Activated CD8-positive, alpha-beta T cell treated with anti-CD3 and anti-CD28 coated beads, Interleukin-2, amount 10 ng/mL, durations not matched to agents 7 days and 5 days (primary cell): ENCODE measurements at places on chromosomes 4 and X. TPM values are rescaled to one million over a fixed set of nuclear protein-coding genes. Genes with fewer than 3 reads are reported as not detected.

The LRIT3 gene
- total RNA-seq, result 0.16 TPM

The TCP11X2 gene
- total RNA-seq, result not detected

The CLCN4 gene
- not detected for total RNA-seq

The CD99 gene
- 208 TPM for total RNA-seq

The ITIH6 gene
- not detected for total RNA-seq

The HPRT1 gene
- 96.8 TPM for total RNA-seq

The POU3F4 gene
- total RNA-seq, result not detected

- no peaks in the 10 kb centered on the region for H3K36me3 ChIP-seq
- H3K4me3 ChIP-seq, result no peak overlapping the region
- H3K27me3 ChIP-seq, result no peaks in the 10 kb centered on the region
- no peak overlapping the region for H3K27ac ChIP-seq
Observed at GRCh38 chr4:104394406-104395167, 100.1 kb downstream of the CXXC4 start.

- no peak for DNase-seq
- H3K4me3 ChIP-seq, result no peak overlapping the region
- H3K4me1 ChIP-seq, result no peaks in the 10 kb centered on the region
- no peaks in the 10 kb centered on the region for H3K36me3 ChIP-seq
- no peak overlapping the region for H3K27ac ChIP-seq
Observed at GRCh38 chr4:185874516-185875230, 62.7 kb upstream of the SORBS2 start.

DNA sequence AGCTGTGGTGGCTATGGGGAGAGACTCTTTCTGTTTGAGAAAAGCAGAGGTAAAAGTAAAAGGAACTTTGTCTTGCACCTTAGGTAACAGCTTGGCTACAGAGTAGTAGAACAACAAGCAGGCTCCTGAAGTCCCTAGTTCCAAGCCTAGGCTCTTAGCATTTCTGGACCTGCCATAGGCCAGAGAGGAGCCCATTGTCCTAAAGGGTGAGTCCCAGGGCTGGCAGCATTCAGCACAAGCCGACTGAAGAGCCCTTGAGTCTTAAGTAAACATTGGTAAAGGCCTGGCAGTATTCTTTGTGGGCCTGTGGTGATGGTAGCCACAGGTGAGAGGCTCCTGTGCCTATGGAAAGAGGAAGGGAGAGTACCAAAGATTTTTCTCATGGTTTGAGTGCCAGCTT, 38.2 kb downstream of the CSN3 start:
- H3K4me1 ChIP-seq, result no peaks in the 10 kb centered on the region
- no peaks in the 10 kb centered on the region for H3K27me3 ChIP-seq
- no peaks in the 10 kb centered on the region for H3K36me3 ChIP-seq
- H3K4me3 ChIP-seq, result no peak overlapping the region
- no peak overlapping the region for H3K27ac ChIP-seq

- H3K4me3 ChIP-seq, result peak within 1 kb of the TSS; percentile 55
- H3K27ac ChIP-seq, result no peak within 1 kb of the TSS
- H3K27me3 ChIP-seq, result peaks cover 35% of the 10 kb centered on the region
- peaks cover 3% of the 10 kb centered on the region for H3K36me3 ChIP-seq
Observed at GRCh38 chr4:44448521-44449461, at the start of gene KCTD8. Gene KCTD8, minus strand, starts transcription at chr4:44448809.

DNA sequence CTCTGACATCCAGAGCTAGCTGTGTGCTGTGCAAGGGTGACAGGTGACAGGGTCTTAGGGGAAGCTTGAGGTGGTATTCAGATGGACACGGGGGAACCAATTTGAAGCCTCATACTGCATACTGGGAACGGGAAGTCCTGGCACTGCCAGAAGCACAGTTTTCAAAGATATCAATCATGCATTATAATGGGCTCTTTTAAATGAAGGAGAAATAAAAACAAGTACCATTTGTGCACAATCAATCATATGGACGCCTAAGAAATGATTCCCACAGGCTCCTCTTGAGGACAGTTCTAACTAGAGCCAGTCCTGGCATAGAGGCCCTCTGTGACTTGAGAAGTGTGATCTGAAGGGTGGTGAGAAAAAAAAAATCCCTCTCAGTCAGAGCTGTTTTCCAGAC, 50.9 kb downstream of the TSC22D3 start:
- no peak overlapping the region for H3K4me3 ChIP-seq
- DNase-seq, result no peak
- H3K36me3 ChIP-seq, result no peaks in the 10 kb centered on the region
- no peaks in the 10 kb centered on the region for H3K27me3 ChIP-seq
- no peaks in the 10 kb centered on the region for H3K4me1 ChIP-seq
- H3K27ac ChIP-seq, result no peak overlapping the region

GRCh38 chr4:159273141-159273438, 170.2 kb downstream of the RAPGEF2 start:
- H3K27ac ChIP-seq, result no peak overlapping the region
- DNase-seq, result no peak

DNA sequence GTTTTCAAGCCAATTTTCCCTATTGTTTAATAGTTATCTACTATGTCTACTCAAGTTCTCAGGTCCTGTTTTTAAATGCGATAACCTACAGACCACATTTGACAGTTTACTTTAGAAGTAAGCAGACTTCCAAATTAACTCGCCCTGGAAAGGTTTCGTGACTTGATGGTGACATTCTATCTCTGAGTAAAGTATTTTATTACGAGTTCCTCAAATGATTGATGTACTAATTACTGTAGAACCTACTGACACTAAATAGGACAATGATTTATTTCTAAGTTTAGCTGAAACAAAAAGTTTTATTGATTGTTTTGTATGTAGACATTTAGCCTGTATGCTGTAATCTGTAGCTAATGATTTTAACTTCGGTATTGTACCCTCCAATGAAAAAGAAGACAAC, 1.9 kb upstream of the PPBP start:
- peaks cover 2% of the 10 kb centered on the region for H3K27me3 ChIP-seq
- no peaks in the 10 kb centered on the region for H3K4me1 ChIP-seq
- H3K36me3 ChIP-seq, result no peaks in the 10 kb centered on the region
- no peak for DNase-seq
- no peak overlapping the region for H3K27ac ChIP-seq

GRCh38 chr4:41594432-41594831, 56.5 kb downstream of the LIMCH1 start:
- H3K4me1 ChIP-seq, result no peaks in the 10 kb centered on the region
- H3K27me3 ChIP-seq, result peaks cover 2% of the 10 kb centered on the region
- no peak overlapping the region for H3K4me3 ChIP-seq

DNA sequence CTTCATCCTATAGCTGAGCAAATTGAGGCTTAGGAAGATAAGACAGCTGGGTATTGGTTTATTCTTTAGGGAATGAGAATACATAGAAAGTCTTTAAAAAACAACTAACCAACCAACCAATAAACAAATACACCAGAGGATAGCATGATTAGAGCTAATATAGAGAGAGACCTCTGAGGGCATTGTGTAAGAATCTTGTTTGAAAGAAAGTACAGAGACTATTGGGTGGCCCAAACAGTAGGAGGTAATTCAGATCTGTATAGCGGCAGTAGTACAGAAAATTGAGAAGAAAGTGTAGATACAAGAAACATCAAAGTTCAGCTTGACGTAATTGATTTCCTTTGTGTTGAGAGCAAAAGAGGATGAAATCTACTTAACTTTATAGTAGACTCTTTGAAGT, 1951.0 kb upstream of the ADGRL3 start:
- no peaks in the 10 kb centered on the region for H3K4me1 ChIP-seq
- no peaks in the 10 kb centered on the region for H3K36me3 ChIP-seq
- no peak for DNase-seq
- no peak overlapping the region for H3K27ac ChIP-seq
- H3K27me3 ChIP-seq, result no peaks in the 10 kb centered on the region
- H3K4me3 ChIP-seq, result no peak overlapping the region

GRCh38 chrX:84219551-84219950, 31.6 kb upstream of the RPS6KA6 start:
- H3K27ac ChIP-seq, result no peak overlapping the region
- no peak overlapping the region for H3K4me3 ChIP-seq
- no peaks in the 10 kb centered on the region for H3K36me3 ChIP-seq
- H3K4me1 ChIP-seq, result no peaks in the 10 kb centered on the region
- no peaks in the 10 kb centered on the region for H3K27me3 ChIP-seq

DNA sequence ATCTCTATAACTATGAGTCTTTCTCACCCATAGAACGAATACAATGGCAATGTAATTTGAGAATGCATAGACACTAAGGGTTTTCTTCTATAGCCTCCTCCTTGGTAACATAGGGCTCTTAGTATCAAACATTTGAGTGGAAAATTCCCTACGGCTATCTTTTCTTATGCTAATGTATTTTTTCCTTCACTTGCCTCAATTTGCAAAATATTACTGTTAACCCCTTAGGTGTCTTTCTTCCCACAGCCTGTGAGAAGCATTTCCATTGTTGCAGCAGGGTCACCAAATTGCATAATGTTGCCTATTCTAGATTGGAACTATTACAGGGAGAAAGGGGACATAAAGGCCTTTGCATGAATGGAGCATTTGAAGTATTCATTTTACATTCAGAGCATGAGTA, 140.5 kb upstream of the RAPGEF2 start:
- no peaks in the 10 kb centered on the region for H3K36me3 ChIP-seq
- H3K27ac ChIP-seq, result no peak overlapping the region
- no peak overlapping the region for H3K4me3 ChIP-seq

DNA sequence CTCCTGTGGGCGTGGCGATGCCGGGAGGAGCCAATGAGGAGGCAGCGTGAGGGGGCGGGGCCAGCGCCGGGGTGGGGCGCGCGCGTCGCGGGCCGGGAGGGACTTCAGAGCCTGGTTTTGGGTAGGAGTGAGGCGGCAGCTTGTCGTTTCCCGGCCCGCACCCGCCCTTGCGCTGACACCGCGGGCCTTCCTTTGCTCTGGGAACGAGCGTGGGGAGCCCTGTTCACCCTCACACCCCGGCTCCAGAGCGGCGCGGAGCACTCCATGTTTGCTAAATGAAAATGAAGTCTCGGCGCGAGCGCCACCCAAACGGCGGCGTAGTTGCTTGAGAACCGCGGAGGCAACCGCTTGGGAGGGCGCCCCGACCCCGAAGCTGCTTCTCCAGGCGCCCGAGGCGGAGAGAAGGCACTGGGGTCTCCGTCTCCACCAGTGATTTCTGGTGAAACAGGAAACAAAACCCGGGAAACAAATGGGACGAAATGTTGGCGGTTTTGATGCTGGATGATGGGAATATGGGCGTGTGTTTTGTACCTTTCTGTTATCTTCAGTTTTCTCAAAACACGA, 497 bp upstream of the GRPEL1 start:
- DNase-seq, result no peak
- peak overlapping the region; percentile 92 for H3K27ac ChIP-seq
- peak overlapping the region; percentile 97 for H3K4me3 ChIP-seq
- H3K4me1 ChIP-seq, result peaks cover 39% of the 10 kb centered on the region

DNA sequence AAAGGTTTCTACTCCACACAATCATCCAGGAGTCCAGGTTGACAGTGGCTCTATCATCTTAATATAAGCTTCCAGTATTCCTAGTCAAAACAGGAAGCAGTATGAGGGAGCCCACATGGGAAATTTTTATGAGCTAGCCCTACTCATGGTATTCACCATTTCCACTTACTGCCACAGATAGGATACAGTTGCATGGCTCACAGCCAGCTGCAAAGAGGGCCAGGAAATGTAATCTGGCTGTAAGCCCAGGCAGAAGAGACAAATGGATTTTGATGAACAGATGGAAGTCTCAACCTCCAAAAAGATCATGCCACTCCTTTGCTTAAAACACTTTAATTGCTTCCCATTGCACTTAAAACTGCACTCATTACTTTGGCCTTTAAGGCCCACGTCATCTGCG, 150.6 kb downstream of the ADAMTS3 start:
- H3K27me3 ChIP-seq, result no peaks in the 10 kb centered on the region
- H3K36me3 ChIP-seq, result no peaks in the 10 kb centered on the region
- H3K4me3 ChIP-seq, result no peak overlapping the region
- no peaks in the 10 kb centered on the region for H3K4me1 ChIP-seq
- no peak for DNase-seq

- H3K36me3 ChIP-seq, result no peaks in the 10 kb centered on the region
- H3K27ac ChIP-seq, result no peak overlapping the region
- H3K4me3 ChIP-seq, result no peak overlapping the region
- DNase-seq, result no peak
Observed at GRCh38 chr4:55086578-55086977, 38.8 kb downstream of the KDR start.

DNA sequence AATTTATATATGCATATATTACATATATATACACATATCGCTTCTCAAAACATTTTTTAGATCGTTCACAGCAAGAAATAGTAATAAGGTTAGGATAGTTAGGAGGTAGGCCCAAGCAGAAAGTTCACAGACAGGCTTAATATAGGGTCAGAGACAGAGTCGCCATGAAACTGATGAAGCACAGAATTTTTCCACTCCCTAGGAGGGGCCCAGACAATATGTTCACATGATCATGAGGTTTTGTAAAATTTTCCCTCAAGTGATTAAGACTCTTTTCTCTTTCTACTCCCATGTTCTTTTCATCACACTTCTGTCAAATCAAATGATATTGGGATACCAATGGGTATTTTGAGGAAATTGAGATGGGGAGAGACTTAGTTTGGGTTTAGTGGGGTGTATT, 5.2 kb upstream of the ENAM start:
- H3K4me1 ChIP-seq, result no peaks in the 10 kb centered on the region
- no peaks in the 10 kb centered on the region for H3K36me3 ChIP-seq
- H3K27ac ChIP-seq, result no peak overlapping the region
- H3K27me3 ChIP-seq, result no peaks in the 10 kb centered on the region

- no peaks in the 10 kb centered on the region for H3K36me3 ChIP-seq
- no peak for DNase-seq
- peaks cover 11% of the 10 kb centered on the region for H3K4me1 ChIP-seq
- H3K27me3 ChIP-seq, result peaks cover 9% of the 10 kb centered on the region
- H3K4me3 ChIP-seq, result no peak overlapping the region
Observed at GRCh38 chr4:78606530-78607095, 55.0 kb downstream of the ANXA3 start.

- H3K4me3 ChIP-seq, result no peak overlapping the region
- no peak overlapping the region for H3K27ac ChIP-seq
- no peaks in the 10 kb centered on the region for H3K36me3 ChIP-seq
- DNase-seq, result no peak
- H3K4me1 ChIP-seq, result no peaks in the 10 kb centered on the region
Observed at GRCh38 chr4:79472693-79473438, 64.8 kb upstream of the GK2 start.

DNA sequence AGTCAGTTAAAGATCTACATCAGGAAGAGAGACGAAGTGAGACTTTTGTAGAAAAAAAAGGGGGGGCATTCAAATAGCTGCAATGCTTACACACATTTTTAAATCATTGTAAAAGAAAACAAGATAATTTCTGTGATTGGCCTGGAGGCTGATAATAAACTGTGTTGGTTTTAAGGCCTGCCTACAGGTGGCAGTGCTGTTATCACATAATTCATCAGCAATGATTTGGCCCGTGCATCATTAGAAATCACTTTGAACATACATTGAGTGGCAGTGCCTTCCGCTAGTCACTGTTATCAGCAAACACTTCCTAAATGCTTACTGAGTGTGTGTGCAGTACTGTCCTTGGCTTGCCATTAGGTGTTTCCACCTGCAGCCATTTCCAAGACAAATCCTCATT, 831.9 kb downstream of the TRIML1 start:
- no peak overlapping the region for H3K27ac ChIP-seq
- no peaks in the 10 kb centered on the region for H3K36me3 ChIP-seq
- H3K4me3 ChIP-seq, result no peak overlapping the region
- no peak for DNase-seq
- no peaks in the 10 kb centered on the region for H3K4me1 ChIP-seq
- H3K27me3 ChIP-seq, result no peaks in the 10 kb centered on the region
